ENCODE measurements at places on chromosomes 3 and 15.

DNA sequence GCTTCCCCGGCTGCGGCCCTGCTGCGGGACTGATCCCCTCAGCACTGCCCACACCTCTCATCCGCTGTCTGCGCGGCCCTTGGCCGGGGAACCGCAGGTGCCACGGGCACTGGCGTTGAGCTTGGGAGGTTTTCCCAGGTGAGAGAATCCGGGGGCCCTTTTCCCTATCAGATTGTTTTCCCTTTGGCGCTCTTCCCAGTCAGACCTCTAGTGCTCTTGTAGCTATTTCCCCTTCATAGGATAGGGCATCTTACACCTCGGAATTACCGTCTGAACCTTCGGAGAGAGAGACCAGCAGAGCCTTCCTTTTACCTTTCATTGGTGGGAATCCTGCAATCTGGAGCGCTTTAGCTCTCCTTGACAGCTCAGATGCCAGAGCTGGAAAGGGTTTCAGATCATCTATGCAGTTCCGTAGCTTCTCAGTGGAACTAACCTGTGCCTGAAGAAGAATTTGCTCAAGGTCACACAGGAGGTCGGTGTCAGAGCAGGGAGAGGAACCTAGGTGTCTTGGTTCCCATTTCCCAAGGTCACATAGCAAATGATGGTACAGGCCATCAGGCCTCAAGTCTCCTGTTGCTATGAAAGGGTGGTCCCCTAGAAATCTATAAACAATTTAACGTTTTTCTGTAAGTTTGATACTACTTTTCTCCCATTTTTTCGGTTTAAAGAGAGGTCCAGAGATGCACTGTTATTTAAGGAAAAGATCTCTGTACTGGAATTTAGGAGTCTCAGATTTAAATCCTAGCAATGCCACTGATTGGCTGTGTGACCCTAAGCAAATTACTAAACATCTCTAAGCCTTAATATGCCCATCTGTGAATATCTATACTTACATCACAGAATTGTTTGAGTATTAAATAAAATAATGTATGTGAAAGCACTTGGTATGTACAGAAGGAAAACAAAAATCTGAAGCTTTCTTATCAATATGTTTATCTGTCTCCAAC lies 916 bp downstream of the IDH3A start:
- DNase-seq = no peak

GRCh38 chr15:99437315-99438223 lies 128.2 kb upstream of the MEF2A start:
- no peak for DNase-seq

DNA sequence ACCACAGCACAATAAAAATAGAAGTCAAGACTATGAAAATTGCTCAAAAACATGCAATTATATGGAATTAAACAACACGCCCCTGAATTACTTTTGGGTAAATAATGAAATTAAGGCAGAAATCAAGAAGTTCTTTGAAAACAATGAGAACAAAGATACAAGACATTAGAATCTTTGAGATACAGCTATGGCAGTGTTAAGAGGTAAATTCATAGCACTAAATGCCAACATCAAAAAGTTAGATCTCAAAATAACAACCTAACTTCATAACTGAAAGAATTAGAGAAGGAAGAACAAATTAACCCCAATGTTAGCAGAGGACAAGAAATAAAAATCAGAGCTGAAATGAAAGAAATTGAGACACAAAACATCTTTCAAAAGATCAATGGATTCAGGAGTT lies 86.6 kb upstream of the UBP1 start:
- no peak for DNase-seq

- DNase-seq = no peak
These were observed 337.2 kb upstream of the RARB start for GRCh38 chr3:25090698-25091453.

- DNase-seq = no peak
These were observed 10.6 kb downstream of the PSMA4 start for GRCh38 chr15:78550815-78551214.

- DNase-seq = no peak
These were observed 17.9 kb downstream of the DZIP1L start for GRCh38 chr3:138097192-138098172.

GRCh38 chr15:65059931-65060596 lies 7.7 kb downstream of the RASL12 start:
- no peak for DNase-seq

DNA sequence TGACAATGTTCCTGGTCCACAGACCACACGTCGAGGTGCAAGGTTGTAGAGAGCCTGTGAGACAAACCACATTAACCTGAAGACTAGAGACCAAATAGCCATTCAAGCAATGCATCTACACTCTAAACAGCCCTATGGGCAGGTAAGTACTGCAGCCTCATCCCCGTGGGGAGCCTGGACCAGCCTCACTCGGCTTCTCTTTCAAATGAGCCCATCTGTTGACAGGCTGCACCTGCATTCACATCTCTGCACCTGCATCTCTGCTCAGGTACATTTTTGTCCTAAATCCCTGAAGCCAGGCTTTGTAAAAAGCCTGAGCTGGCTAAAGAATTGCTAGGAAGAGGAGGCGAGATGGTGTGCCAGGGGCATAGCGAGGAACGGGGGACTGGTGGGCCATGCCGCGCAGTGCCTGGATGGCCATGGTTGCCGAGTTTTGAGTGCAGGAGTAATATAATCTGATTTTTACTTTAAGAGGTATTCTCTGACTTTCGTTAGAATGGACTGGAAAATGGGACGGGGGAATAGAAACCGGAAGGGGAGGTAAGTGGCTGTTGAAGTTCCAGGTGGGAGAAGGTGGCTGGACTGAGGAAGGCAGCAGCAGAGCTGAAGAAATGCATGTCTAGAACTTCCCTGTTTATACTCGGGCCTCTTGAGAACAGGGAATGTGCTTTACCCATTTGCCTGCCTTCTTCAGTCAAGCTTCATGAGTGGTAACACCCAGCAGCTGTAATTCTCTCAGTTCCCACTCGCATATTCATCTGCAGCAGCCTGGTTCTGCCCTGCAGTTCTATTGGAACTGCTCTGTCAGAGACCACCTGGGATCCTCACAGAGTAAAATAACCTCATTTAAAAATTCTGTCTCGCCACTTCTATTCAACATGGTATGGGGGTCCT lies 226.4 kb downstream of the OPA1 start:
- DNase-seq = no peak

GRCh38 chr15:61184431-61184830 lies 44.7 kb downstream of the RORA start:
- no peak for DNase-seq

- no peak for DNase-seq
These were observed 132.8 kb downstream of the PGPEP1L start for GRCh38 chr15:98874773-98875172.

DNA sequence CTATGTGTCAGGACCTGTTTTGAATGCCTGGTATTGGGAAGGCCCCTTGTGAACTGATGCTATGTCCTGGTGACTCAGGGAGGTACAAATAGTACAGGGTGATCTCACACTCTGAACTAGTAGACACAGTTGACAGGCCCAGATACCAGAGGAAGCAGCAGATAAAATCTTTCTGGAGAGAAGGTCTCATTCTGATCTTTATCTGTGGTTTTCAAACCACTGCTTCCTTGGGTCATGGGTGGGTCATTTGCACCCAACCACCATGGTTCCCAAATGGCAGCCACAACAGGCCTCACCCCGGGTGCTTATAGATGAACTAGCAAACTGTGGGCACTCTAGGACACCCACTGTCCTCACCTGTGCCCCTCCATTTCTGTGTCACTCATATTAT lies 43.4 kb downstream of the PXYLP1 start:
- no peak for DNase-seq

GRCh38 chr15:98169551-98169950 lies 209.0 kb downstream of the ARRDC4 start:
- no peak for DNase-seq

- no peak for DNase-seq
These were observed 3.1 kb upstream of the POLR2M start for GRCh38 chr15:57703387-57703786.

GRCh38 chr3:38925351-38925750 lies 109.3 kb upstream of the SCN10A start:
- DNase-seq = no peak

- no peak for DNase-seq
These were observed 20.4 kb downstream of the XPC start for GRCh38 chr3:14157951-14158350.

- no peak for DNase-seq
These were observed 26.5 kb downstream of the KLF13 start for GRCh38 chr15:31352911-31353811.

GRCh38 chr3:58683466-58683865 lies 16.9 kb upstream of the FAM3D start:
- DNase-seq = no peak

DNA sequence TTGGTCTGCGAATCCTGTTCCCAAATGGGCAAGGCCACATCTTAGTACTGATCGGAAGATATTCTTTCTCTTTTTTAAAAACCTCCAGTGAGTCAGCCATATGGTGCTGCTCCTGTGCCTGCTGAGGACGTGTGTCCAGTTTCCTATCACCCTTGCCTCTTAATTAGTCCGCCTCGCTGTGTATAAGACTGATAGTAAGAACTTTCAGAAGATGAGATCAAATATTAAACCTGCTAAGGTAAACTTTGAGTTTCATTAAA lies 612 bp downstream of the UBA5 start:
- DNase-seq = no peak

GRCh38 chr15:90301707-90302300 lies 36.3 kb downstream of the NGRN start:
- no peak for DNase-seq
